Type B pancreatic cell (in vitro differentiated cells): ENCODE measurements at places on chromosomes 6 and 20. TPM values are rescaled to one million over a fixed set of nuclear protein-coding genes. Genes with fewer than 3 reads are reported as not detected.

DNA sequence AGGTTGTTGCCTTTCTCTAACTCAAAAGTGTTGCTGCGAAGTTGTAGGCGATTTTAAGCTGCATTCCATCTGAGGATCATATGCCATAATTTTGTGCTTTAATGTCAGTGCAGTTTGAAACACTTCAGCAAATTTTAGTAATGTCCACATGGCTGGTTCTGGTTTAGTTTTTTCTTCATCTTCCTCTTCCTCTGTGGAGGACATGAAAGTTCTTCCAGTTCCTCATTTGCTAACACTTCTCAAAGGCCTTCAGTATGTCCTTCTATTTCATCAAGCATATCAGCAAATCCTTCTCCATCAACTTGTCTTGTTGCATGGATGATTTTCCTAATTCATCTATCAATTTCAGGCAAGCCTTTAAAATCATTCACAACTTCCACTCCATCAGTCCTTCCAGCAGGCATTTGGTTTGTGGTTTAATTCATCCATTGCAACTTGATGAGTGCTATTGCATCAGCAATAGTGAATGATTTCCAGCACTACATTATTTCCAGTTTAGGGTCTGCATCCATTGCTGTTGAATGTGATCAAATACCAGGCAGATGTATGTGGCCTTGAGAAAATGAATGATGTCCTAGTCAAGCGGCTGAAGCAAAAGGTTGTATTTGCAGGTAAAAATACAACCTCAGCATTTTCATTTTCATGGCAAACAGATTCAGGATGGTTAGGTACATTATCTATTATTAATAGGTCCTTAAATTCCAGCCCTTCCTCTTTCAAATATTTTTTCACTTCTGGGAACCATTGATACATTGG is 20.2 kb downstream of the SHLD1 start:
- DNase-seq, result no peak

GRCh38 chr6:111609028-111609820 is 3.5 kb upstream of the TRAF3IP2 start:
- DNase-seq, result no peak

GRCh38 chr6:144415014-144415413 is 129.9 kb downstream of the UTRN start:
- no peak for DNase-seq

DNA sequence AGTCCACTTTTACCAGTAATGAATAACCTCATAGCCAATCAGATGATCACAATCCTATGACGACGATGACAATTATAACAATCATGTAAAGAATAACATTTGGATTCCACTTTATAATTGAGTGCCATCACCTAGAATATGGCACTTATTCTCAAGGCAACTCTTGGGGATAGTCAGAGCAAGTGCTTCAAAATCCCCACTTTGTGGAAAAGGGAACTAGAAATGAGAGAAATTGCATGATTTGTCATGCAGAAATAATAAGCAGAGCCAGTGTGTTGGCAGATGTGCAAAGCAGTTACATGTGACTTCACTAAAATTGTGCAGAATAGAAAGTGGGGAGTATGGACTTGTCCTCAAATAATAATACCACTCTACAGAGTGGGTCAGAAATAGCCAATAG is 41.3 kb downstream of the FRK start:
- DNase-seq, result no peak

- DNase-seq, result no peak
Observed at GRCh38 chr6:44275749-44276648, 5.7 kb downstream of the TMEM151B start.

DNA sequence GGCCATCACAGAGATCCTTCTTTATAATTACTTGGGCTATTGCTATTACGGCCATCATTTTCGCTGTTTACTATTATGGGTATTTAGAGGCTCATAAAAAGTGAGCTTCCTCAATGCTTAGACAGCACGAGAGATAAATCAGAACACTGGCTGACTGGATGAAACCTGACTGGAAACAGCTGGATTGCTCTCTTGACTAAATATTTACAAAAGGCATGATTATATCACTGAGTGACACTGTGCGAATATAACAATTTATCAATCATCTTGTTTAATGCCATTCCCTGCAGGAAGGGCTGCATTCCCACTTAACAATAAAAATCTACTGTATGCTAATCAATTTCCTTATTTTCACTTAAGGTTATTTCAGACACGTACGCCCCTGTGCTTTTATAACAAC is 260.1 kb upstream of the ARID1B start:
- DNase-seq, result no peak

DNA sequence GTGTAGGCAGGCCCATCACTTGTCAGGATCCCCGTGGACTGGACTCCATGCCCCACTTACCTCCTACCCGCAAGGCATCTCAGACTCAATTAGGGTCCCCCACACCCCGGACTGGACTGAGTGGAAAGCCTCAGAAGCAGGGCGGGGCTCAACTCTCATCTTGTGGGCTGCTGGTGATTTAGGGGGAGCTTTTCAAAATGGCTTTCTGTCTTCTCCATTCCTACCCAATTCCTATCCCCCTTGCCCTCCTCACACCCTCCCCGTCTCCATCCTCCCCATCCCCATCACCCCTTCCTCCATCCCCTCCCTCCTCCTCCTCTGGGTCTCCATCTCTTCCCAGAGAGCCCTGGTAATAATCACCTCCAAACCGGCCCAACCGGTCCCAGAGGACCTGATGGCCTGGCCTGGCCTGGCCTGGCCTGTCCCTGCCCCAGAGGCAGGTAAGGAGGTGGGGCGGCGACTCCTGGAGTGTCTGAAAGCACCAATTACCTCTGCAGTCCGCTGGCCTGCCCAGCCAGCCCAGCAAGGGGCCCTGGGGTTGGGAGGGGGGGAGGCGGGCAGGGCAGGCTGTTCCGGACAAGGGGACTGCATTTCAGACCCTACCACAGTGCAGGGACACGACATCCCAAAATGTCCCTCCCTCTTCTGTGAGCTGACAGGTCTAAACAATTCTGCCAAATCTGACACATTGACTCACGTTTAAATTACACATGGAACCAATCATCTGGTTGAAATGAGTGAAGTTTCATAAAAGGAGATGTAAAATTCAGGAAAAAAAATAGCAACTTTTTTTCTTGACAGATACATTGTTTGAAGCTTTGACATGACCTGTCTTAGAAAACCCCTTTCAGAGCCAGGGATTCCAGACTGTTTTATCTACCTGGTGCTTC is 24.8 kb downstream of the MAFB start:
- no peak for DNase-seq

DNA sequence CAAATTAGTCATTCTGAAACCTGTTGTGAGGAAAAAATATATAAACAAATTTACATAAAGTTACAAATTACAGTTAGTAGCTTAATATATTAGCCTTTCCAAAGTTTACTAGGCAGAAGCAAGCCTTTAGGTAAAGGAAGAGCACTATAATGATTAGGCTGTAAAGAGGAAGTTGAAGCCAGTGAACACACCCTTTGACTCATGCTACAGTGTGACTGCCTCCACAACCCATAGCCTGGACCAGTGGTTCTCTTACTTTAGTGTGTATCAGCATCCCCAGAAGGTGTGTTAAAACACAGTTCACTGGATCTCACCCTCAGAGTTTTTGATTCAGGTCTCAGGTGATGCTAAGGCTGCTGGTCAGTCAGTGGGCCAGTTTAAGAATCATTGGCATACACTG is 91.4 kb upstream of the DEFB112 start:
- DNase-seq, result no peak

The BFSP1 gene
- 1.8 and 1.9 TPM in 2 replicates for total RNA-seq

The DAAM2 gene
- total RNA-seq, result 4.4 and 22.6 TPM in 2 replicates

The RBM38 gene
- 15.2 and 26.5 TPM in 2 replicates for total RNA-seq
